ENCODE measurements at places on chromosomes 1 and 21. TPM values are rescaled to one million over a fixed set of nuclear protein-coding genes. Genes with fewer than 3 reads are reported as not detected.

Gene KANK4
- 8.9 TPM for polyA plus RNA-seq

Gene GBP7
- 0.14 TPM for polyA plus RNA-seq

Gene HORMAD1
- not detected for polyA plus RNA-seq

Gene LCE2A
- not detected for polyA plus RNA-seq

Gene DIRAS3
- 17.2 TPM for polyA plus RNA-seq

Gene TEDDM1
- polyA plus RNA-seq = 0.12 TPM

Gene EVI5
- polyA plus RNA-seq = 23.3 TPM

Gene VAV3
- polyA plus RNA-seq = 6.4 TPM

Gene LRRC3
- 6.5 TPM for polyA plus RNA-seq

Gene PGLYRP4
- not detected for polyA plus RNA-seq

Gene RAB42
- polyA plus RNA-seq = 3.2 TPM

Gene RPE65
- polyA plus RNA-seq = 3.7 TPM

Data from spinal cord (tissue), 10 donors.